ENCODE measurements at places on chromosomes 5 and 9.

DNA sequence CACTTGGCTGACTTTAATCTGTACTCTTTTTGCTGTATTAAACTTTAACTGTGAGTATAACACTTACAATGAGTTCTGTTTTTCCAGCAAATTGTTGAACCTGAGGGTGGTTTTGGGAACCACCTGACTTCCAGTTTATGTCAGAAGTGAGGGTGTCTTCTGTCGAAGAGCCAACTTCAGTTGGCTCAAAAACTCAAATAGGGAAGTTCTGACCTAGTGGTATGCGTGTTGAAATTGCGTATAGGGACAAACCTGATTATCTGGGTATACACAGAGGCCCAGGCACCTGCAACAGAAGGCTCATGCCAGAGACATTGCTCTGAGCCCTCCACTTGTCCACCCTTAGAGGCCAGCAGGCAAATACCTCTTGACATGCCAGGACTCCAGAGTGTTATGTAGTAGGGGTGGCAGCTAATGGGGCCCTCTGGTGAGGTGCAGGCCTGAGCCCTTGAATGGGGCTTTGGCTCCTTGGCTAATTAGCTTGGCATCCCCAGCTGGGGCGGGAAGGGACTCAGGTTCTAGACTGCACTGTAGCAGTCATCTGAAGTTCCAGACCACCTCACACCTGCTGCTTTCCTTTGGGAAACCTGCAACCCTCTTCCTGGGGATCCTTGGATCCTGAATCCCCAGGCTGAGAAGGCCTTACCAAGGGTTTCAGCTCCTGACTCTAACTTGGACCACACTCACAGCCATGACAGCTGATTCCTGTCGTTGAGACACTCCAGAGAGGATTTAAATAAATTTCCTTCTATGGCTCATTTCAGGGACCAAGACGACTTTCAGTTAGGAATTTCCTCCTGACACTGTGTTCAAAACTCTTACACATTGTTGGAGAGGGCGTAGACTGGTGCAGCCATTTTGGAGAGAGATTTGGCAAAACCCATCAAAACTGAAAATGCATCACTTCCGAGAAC, 189.6 kb downstream of the HSPA4 start:
- DNase-seq, result no peak

DNA sequence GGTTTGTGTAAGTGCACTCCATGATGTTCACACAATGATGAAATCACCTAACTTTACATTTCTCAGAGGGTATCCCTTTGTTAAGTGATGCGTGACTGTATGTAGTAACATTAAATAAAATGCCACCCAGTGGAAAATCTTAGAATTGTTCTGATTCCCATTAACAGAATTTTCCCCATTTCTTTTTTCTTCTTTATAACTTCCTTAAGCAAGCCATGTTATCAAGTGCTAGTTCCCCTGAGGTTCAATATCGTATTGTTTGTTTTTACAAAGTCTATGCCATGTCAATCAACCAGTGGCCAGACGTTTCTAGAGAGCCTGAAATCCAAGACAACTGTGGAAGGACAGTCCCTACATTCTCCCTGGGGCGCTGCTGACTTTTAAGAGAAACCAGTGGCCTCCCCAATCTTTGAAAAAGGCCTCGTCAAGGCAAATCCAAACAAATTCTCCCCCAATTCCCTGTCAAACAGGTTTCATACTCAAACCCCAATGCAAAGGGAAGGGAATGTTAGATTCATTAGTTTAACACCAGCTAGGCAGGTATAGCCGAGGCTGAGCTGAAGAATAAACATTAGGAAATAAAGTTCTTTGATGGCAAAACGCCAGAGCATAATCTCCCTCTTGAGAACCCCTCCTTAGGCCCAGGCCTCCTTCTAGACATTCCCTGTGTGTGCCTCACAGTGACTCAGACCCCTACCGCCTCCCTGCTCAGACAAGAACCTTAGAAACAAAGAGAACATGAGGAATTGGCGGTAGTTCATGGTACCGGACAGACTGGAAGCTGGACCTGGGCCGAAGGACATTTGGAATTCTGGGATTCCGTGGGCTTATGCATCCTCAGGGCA, 198.7 kb downstream of the GNA14 start:
- DNase-seq, result no peak

DNA sequence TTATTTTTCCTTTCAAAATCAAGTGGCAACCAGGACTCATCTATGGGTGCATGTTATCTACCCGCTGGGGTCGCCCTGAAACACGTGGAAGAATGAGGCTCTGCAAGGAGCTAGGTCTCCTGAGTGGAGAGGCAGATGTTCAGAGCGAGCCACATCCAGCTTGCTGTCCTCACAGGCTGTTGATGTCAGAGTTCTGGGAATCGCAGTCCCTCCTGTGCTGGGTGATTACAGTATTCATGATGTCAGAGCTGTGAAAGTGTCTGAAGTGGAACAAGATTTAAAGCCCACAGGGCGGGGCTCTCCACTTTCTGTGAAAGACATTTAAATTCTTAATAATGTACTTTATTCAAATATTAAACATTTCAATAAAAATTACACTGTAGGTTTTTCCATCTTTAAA, 24.4 kb upstream of the LMX1B start:
- no peak for DNase-seq

DNA sequence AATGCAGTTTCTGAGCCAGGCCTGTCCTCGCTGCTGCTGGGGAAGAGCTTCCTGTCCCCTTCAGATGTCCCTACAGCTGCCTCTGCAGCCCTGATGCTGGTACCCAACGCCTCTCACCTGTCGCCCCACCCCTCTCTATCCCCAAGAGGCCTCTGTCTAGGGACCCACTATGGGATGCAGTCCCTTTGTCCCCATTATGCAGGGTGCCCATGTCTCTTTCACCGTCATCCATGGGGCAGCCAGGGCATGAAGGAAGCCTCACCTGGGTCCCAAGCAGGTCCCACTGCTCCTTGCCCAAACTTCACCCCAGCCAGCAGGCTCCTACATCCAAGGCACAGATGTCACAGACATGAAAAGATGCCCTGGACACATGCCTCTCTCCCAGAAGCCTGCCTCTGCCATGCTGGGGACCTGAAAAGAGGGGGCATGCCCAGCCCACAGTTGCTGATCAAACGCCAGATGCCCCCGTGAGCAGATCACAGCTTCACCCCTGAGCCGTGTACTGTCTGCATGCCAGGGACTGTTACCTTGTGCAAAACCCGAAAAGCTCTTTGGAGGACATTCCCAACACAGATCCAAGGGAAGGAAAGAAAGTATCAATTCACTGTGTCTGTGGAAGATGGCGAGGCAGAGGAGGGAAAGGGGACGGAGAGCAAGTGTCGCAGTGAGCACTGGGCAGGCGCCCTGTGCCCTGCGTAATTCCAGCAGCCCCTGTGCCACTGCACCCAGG, 81.0 kb downstream of the ADAMTS2 start:
- no peak for DNase-seq

DNA sequence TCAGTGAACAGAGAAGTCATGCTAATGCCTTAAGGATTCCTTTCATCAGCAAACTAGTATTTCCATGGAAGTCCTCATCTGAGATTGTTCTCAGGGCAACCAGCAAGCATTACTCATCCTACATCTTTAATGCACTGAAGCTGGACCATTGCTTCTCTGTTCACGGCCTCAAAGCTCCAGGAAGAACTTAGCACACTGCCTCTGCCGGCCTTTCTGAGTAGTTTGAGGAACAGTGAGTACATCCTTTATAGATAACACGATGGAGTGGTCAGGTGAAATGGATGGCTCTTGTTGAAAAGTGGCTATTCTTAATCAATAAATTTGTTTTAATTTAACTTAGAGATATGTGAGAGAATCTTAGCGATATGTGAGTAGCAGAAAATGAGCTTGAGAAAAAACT, 35.8 kb downstream of the MEGF10 start:
- no peak for DNase-seq

DNA sequence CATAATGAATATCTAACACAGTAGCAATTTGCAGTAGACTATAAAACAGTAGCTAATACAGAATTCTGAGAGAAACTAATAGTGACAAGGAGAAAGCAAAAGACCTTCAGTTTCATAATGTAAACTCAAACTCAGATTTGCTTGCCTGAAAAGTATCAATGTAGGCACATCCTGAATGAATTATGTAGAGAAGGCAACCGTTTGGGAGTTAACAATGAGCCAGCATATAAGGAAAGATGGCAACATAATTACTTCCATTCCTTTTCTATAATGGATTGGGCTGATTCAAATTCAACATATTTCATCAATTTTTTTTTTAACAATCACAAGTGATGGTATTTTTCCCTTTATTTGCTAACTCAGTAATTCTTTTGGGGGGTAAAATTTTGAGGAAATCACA, 261.6 kb downstream of the SEMA5A start:
- DNase-seq, result no peak

DNA sequence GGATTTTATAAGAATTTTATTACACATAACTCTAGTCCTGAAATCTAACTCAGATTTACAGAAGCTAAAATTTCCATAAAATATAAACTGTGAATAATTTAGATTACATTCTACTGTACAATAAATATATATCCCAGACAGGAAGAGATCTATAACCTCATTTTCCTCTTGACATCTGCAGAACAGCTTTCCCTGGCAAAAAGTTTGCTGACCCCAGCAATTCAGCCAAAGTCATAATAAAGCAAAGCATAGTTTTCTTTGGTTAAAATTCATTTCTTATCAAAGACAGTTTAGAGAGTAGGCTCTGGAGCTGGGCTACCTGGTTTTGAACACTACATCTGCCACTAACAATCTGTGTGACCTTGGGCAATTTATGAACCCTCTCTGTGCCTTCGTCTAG, 372.5 kb downstream of the CAAP1 start:
- no peak for DNase-seq

DNA sequence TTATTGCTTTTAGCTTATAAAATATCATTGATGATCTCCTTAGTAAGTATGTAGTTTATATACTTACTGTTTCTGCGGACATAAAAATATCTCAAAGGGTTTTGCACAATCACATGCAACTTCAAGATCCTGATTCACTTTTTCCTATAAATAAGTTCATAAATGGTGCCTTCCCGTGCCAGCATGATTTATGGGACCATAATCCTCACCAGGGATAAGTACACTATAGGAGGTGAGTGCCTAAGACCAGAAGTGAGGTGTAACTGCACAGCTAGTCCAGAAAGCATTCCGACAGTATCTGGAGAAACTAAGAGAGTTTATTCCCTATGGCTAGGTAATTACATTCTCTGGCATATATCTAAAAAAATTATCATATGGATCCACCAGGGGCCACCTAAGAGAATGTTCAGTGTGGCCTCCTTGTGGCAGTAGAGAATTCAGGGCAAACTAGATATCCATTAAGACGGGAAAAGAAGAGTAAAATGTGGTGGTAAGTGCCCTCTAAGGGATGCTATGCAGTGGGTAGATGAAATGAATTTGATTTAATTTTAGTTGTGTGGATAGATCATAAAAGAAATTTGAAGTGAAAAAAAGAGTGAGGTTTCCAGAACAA, 402.5 kb upstream of the SLC24A2 start:
- DNase-seq, result no peak

- DNase-seq, result no peak
These were observed 166.4 kb downstream of the PIK3R1 start for GRCh38 chr5:68381909-68382308.

GRCh38 chr5:103744159-103744558, 181.6 kb upstream of the NUDT12 start:
- no peak for DNase-seq

GRCh38 chr9:4290427-4290837, 9.4 kb downstream of the GLIS3 start:
- no peak for DNase-seq

- no peak for DNase-seq
These were observed 21.6 kb upstream of the RXRA start for GRCh38 chr9:134304690-134305089.

DNA sequence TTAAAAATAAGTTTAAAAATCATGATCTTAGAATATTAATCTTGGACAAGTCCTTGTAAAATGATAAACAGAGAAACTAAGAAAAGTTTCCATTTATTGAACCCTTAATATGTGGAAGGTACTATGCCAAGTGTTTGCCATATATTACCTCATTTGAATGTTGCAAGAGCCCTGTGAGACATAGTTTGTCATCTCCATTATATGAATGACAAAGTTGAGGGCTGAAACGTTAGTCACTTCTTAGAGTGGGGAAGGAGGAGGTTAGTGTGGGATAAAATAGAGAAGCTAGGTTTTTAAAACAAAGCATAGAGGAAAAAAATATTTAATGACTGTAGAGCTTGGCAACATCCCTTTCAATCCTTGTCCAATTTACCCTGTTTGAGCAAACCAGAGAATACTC, 2.0 kb downstream of the TNC start:
- DNase-seq, result no peak

DNA sequence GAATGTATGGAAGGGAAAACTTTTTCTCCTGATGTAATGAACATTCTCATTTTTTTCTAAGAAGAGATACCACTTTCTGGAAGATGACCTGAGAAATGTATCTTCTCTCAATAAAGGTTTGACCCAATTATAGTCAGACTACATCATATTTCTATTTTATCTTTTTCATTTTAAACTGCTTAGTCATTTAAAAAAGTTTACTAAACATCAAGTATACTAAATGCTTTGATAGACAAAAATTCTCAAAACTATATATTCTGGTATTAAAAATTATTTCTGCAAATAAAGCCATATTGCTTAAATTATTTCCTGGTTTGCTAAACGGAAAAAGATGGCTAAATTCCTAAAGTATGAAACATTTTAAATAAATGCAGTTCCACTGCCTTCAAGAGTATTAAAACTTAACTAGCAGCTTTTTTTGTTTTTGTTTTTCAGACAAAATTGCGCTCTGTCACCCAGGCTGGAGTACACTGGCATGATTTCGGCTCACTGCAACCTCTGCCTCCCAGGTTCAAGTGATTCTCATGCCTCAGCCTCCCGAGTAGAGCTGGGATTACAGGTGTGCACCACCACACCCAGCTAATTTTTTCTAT, 37.1 kb downstream of the FBXW11 start:
- DNase-seq, result no peak

- DNase-seq, result no peak
These were observed 21.1 kb downstream of the IRF1 start for GRCh38 chr5:132469380-132470009.
